ENCODE measurements at places on chromosomes 4 and X.
A peak's percentile ranks its signal among the peaks of the same experiment; 100 is the strongest.

- DNase-seq = no peak
These were observed 2092.4 kb upstream of the TENM3 start for GRCh38 chr4:180150818-180151217.

DNA sequence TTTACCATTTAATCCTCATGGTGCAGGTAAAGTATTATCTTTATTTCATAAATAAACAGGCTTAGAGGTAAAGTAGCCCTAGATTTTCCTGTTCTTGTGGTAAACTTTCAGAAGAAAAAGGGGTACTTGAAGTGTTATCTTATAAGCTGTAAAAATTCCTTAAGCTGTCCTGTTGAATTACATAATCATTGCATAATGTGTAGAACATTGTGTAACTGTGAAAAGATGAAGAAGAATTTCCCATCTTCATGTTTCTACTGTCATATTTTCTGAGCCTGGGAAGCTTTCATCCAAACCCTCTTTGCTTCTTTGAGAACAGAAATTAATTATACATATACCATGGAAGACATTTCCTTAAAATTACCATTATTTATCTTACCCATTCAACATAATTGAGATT lies 90.5 kb downstream of the ELOVL6 start:
- DNase-seq = no peak

GRCh38 chr4:69124941-69125340 lies 28.7 kb downstream of the UGT2B7 start:
- DNase-seq = no peak

DNA sequence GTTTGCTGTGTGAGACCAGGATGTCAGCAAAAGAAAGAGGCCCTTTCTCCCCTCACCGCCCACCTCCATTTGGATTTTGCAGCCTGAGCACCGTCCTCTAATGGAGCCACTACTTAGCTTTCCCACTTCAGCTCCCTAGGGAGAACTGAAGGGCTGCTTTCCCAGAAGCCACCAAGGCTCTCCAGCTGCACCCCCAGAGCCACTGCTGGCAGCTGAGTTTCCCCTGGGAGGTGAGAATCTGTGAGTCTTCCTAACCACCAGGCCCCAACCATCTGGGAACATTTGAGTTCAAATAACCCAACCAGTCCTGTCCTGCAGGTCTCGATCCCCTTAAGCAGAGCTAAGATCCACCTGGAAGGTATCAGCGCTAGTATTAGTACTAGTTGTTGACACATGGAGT lies 173.1 kb upstream of the USP9X start:
- no peak for DNase-seq

DNA sequence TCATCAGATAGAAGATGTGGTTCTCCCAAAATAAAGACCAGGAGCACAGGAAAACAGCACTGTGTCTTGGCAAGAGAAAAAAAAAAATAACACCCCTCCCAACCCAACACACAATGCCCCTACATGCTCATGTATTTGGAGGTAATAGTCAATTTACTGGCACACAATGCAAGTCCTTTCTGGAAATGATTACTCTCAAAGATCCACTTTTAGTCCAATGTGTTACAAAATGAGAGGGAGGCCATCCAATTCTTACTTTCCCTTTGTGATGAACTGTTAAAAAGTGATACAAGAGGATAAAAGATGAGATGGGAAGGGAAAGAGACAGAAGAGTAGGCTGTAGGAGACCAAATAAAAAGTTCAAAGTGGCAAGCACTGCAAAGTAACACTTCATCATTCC lies 180.3 kb upstream of the DKK2 start:
- DNase-seq = no peak

GRCh38 chrX:122422547-122422946 lies 761.5 kb upstream of the GRIA3 start:
- no peak for DNase-seq

DNA sequence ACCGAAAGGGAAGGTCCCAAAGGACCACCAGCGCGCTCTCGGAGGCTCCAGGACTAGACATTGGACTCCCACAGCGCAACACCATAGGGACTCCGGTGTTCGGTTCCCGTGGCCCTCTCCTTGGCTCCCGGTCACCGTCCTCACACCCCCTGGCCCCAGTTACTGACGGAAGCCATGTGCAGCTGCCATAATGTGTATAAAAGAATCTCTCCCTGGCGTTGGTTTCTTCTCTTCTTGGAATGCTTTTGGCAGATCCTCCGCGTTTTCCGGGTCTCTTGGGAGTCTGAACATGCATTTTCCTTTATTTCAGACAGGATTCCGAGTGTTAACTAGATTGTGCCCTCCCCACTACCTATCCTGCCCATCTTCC lies 69.8 kb downstream of the FBXO8 start:
- DNase-seq = no peak

GRCh38 chr4:75345423-75345822 lies 168.8 kb downstream of the RCHY1 start:
- no peak for DNase-seq

GRCh38 chr4:75881476-75881875 lies 20.8 kb downstream of the PPEF2 start:
- DNase-seq = no peak

- no peak for DNase-seq
These were observed 315.9 kb downstream of the LDB2 start for GRCh38 chr4:16582526-16582925.

DNA sequence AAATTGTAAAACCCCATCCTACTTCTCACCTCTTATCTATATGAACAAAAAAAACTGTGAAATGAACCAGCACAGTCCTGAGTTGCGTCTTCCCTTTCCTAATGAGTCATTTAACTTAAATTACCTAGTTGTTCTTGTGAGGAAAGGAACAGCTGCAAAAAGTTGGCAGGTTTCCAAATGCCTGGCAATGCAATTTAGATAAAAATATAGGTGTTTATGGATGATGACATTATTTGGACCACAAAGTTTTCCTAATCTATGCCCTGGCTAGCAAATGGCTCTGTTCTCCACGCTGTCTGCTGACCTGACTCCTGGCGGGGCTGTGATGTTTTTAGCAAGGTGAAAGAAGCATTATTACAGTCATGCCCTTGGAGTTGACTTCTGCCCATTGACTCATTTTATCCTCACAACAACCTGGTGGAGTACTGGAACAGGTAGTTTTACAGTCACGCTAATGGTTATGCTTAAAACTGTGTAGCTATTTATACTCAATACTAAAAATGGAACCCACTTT lies 29.8 kb upstream of the RELL1 start:
- DNase-seq = no peak

GRCh38 chr4:165152527-165152926 lies 39.9 kb upstream of the TMEM192 start:
- DNase-seq = no peak

DNA sequence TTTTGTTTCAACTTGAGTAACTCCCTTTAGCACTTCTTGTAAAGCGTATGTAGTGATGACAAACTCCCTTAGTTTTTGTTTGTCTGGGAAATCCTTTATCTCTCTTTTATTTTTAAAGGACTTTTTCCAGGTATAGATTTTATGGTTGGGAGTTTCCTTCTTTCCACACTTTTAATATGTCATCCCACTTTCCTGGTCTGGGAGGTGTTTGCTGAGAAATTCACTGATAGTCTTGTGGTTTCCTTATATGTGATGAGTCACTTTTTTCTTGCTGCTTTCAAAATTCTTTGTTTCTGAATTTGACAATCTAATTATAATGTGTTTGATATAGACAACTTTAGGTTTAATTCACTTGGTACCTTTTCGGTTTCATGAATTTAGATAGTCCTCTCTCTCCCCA lies 353.9 kb downstream of the GPAT3 start:
- DNase-seq = no peak

GRCh38 chr4:76058888-76059426 lies 15.6 kb upstream of the ART3 start:
- no peak for DNase-seq

GRCh38 chrX:119237562-119237942 lies 1.5 kb downstream of the PGRMC1 start:
- DNase-seq = no peak

DNA sequence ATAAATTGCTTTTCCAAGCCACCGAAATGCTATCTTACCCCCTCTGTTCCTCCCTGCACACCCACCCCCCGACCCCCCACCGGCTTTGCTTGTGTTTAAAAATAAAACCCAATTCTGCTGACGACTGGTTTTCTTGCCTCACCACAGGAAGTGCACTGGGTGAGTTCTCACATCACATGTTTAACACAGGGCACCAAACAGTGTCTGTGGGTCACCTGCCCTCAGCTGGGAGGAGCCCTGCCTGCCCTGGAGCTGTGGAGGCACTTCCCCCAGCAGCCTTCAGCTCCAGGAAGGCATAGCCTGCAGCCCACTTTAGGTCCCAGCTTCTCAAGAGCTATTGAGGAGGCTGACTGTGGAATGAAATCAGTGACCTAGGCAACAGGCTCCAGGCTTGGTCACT lies 8.8 kb downstream of the TMEM255A start:
- DNase-seq = peak; percentile 69

DNA sequence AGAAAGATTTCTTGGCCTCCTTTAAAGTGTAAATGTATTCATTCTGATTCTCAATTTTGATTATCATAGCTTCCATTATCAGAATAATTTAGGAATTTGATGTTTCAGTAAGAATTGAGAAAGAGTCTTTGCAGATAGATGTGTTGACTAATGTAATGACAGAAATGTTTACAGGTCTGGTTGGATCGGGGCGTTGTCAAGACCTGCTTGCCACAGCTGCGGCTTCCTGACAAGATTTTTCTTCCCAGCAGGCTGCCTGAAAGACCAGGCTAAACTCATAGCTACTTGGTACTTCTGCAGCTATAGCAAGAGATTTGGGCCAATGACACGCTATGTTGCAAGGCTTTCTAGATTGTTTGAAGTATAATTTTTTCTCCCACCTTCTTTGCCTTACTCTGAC lies 91.5 kb upstream of the ANKRD50 start:
- DNase-seq = no peak

GRCh38 chr4:185332575-185333464 lies 62.9 kb downstream of the LRP2BP start:
- no peak for DNase-seq

DNA sequence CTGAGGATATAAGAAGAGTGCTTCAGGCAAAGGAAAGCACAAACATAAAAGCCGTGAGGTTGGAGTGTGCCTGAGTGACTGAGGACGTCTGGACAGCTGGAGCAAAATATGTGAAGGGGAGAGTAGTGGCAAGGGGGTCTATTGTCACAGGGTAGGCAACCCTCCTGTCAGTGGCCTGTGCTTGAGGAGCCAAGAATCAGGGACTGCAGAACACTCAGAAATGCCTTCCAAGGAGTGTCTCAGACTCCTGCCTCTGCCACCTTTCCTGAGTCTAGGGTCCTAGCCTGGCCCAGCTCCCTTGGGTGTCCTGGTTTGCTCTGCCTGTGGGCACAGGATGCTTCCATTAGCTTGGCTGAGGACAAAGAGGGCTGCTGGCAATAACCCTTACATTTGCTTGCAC lies 152.5 kb upstream of the PJA1 start:
- no peak for DNase-seq

DNA sequence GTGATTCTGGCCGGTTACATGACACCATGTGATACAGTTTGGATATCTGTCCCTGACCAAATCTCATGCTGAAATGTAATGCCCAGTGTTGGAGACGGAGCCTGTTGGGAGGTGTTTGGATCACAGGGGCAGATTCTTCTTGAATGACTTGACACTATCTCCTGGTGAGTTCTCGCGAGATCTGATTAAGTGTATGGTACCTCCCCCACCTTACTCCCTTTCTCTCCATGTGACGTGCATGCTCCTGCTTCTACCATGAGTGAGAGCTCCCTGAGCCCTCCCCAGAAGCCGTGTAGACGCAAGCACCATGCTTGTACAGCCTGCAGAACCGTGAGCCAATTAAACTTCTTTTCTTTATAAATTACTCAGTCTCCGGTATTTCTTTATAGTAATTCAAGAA lies 23.6 kb downstream of the CPE start:
- DNase-seq = no peak

GRCh38 chr4:36348403-36348938 lies 67.1 kb downstream of the DTHD1 start:
- DNase-seq = peak; percentile 15

DNA sequence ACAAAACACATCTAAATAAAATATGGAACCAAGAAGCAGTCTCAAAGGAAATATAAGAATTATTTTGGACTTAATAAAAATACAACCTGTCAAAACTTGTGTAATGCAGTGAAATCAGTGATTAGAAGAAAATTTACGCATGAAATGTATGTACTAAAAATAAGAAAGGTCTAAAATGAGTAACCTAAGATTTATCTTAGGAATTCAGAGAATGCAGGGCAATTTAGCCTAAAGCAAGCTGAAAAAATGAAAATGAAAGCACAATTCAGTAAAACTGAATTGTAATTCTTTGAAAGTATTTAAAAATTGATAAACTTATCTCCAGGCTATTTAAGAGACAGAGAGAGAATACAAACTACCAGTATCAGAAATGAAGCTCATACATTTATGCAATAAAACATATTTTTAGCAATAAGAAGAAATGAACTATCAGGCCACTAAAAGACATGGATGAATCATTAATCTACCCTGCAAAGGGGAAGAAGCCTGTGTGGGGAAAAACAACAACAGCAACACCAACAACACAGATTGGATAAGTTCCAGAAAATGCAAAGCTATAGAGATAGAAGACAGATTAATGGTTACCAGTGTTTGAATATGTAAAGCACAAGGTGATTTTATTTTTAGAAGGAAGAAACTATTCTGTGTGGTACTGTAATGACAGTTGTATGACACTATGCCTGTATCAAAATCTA lies 442.0 kb upstream of the ADGRL3 start:
- no peak for DNase-seq

GRCh38 chr4:140666889-140667614 lies 89.1 kb downstream of the TBC1D9 start:
- DNase-seq = no peak

DNA sequence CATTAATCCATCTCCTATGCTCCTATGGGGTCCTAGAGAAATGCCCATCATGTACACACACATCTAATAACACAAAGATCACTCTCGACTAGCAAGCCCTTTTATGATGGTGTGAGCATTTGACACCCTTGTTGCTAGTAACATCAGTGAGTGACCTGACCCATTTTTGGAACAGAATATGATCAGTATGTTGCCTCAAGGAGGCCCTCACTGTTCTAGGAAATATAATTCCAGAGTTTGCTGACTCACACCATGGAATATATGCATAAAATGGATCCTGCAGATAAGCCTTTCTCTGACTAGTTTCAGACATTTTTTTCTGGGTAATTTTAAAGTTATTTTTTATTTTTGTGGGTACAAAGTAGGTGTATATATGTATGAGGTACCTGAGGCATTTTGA lies 121.8 kb downstream of the AR start:
- DNase-seq = no peak

GRCh38 chr4:38943343-38943742 lies 75.7 kb downstream of the FAM114A1 start:
- no peak for DNase-seq

GRCh38 chrX:103362474-103362873 lies 6.2 kb downstream of the TCEAL9 start:
- no peak for DNase-seq

- DNase-seq = no peak
These were observed 92.3 kb upstream of the QRFPR start for GRCh38 chr4:121472937-121473721.

DNA sequence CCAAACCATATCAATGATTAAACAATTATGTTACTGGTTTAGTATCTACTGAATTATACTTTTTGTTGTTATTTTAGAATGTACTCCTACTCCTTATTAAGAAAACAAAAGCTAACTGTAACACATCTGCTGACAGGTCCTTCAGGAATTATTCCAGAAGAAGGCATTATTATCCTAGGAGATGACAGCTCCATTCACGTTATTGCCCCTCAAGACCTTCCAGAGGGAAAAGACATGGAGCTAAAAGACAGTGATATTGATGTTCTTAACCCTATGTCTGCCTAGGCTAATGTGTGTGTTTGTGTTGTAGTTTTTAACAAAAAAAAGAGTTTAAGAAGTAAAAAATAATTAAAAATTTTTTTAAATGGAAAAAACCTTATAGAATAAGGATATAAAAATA lies 206.8 kb upstream of the KLHL4 start:
- DNase-seq = no peak

Data from CD4-positive, alpha-beta T cell treated with Interleukin-10 for 1 hour (primary cell).